ENCODE measurements at places on chromosomes 13 and 19.

GRCh38 chr13:28583651-28584091 is 75.3 kb upstream of the POMP start:
- DNase-seq = no peak

DNA sequence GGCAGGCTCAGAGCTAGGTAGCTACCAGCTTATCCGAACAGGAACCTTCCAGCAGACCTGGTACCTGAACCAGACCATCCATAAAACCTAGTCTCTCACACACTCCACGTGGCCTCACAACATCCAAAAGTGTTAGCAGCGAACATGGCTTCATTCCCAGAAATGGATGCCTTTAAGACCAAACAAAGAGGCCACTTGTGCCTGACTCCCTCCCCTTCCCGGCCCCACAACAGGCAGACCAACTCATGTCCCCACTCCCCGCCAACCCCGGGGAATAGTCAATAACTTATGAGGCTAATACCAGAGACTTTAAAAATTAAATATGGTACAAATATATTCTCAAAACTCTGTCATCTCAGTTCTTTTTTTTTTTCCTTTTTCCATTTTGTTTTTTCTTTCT is 46.2 kb downstream of the ZNF557 start:
- no peak for DNase-seq

DNA sequence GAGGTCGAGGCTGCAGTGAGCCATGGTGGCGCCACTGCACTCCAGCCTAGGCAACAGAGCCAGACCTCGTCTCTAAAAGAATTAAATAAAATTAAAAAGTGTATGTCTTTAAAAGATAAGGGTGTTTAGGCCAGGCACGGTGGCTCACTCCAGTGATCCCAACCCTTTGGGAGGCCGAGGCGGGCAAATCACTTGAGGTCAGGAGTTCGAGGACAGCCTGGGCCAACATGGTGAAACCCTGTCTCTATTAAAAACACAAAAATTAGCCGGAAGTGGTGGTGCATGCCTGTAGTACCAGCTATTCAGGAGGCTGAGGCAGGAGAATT is 7.5 kb upstream of the SDHAF1 start:
- no peak for DNase-seq

- no peak for DNase-seq
Observed at GRCh38 chr19:51503286-51503817, 1.8 kb upstream of the SIGLEC12 start.

- DNase-seq = no peak
Observed at GRCh38 chr13:23414682-23415081, 18.8 kb downstream of the SACS start.

DNA sequence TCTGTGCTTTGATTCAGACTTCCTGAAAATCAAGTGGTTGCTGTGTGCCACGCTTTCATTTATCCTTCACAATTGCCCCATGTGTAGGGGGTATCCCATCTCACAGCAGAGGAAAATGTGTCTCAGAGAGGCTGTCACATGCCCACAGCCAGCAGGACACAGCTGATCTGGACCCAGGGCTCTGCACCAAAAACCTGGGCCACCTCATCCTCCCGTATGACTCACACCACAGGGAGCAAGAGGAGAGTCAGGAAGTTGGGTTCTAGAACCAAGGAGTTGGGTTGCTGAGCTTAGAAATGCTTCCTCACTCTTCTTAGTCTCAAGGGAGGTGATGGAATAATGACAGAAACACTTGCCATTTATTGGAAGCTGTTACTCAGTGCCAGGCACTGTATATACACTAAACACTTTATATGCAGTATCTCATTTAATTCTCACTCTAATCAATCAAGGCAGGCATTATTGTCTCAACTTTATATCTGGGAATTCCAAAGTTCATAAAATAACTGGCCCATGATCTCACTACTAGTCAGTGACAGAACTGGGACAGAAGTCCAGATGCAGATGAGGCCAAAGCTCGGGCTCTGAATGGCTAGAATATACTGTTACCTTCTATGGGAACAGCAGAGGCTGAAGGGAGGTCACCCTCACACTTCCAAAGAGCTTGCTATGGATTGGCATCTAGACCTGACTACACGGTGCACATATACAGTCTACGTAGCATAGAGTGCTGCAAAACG is 47.7 kb upstream of the ATP12A start:
- no peak for DNase-seq

DNA sequence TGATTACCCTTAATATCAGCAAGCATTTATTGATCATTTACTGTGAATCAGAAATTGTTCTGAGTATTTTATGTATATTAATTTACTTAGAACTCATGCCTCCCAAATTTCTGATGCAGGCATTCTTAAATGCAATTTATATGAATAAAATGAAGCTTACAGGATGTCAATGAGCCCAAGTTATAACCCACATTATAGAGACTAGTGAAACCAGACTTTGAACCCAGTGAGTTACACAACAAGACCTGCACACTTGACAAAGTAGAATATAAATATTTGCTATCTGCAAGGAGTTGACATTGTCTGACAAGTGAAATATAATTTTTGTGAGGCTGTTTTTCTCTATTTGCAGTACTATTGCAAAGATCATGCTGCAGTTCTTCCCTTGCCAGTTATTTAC is 656.0 kb downstream of the GPC5 start:
- no peak for DNase-seq

DNA sequence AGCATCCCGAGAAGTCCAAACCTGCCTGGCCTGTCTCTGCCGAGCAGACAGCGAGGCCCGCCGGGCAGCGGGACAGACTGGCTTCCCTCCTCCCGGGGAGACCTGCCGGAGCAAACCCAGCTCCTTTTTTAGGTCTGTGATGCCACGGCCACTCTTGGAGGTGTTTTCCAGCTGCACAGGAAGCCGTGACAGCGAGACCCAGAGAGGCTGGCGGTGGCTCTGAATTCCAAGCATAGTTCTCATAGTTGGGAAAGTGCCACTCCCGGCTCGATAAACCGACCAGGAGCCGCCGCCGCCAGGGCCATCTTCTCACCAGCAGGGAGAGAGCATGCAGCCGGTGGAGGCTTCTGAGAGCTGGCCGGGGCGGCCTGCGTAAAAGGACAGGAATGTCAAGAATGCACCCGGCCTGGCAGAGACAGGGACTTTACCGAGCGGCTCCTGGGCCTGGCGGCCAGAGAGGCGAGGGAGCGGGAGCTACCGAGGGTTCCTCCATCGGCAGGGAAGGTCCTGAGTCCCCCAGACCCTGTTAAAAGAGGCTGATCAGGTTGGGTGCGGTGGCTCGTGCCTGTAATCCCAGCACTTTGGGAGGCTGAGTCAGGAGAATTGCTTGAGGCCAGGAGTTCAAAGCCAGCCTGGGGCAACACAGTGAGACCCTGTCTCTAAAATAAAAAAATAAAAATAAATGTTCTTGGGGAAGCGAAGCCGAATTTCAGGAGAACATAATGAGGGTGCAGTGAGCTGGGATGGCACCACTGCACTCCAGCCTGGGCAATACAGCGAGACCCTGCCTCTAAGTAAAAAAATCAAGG is 64.9 kb downstream of the GADD45B start:
- DNase-seq = peak; percentile 99

DNA sequence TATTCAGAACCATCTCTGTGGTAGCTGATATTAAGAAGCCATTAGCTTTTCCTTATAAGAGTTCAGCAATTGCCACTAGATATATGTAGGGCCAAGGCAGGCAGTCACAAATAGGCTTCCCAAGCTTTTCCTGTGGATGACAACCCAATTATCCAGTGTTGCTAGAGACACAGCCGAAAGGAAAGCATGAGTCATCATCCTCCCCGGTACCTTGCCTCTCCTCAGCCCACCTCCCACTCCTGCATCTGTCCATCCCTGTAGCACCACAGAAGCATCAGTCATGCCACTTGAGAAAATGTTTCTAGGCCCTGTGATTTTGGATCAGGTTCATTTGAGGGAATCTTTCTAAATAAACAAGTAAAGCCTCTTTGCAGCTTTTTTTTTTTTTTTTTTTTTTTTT is 204.3 kb downstream of the DNAJC15 start:
- DNase-seq = no peak

DNA sequence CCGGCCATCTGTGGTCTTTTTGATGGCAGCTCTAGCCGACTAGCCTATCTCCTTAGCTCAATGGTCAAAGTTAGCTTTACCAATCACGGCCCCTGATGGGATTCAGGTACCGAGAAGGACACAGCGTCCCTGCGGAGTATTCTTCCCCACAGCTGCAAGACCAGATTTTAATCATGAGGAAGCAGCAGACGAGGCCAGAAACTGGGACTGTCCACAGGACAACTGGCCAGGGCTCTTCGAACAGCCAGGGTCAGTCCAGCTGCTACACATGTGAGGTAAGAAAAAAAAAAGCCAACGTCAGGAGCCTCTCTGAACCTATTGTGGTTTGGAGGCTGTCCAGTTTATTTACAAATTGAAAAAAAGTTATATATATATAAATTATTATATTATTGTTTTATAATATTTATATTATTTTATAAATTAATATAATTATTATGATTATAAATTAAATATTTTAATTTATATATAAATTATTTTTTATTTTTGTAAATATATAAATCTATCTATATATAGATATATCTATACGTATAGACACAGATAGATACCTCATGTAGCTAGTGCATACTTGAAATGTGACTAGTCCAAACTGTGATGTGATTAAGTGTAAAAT is 10.8 kb downstream of the RINL start:
- no peak for DNase-seq

DNA sequence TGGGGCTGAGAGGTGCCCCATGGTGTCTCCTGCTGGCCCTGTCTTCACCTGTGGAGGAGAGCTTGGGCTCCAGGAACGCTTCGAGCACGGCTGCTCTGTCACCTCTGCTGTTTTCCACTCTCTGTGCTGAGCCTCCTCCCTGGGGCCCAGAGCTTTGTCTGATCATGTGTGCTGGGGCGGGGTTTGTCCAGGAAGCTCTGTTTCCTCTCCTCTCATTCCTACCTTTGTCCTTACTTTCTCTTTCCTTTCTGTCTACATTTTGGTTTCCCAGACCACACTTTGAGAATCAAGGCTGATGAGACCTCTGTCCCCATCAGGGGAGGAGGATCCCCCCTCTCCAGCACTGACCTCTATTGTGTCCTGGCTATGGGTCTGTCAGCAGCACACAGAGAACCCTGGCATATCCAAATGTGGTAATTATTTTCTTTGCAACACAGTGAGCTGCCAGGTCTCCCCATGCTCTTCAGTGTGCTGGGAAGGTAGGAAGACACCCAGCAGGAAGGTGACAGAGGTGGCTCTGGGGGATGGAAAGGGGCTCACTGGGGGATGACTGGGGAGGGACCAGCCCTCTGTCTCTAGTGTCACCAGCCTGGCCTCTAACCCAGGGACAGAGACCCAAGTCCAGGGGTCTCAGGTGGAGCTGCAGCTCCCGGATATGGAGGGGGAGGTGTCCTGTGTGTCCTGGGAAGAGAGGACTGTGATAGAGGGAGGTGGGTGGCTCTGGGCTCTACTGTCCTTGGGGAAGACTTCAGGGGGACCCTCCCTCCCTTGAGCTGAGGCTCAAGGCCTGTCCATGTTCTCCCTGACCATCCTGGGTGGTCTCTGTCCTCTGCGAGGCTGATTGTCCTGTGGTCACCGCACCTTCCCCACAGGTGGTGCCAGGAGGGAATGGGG is at the start of gene CEACAM1:
CEACAM1 (minus strand) TSS at position 128 of the 894 bp plus-strand sequence; CDS start at position 21, 107 bp downstream.
- no peak for DNase-seq

DNA sequence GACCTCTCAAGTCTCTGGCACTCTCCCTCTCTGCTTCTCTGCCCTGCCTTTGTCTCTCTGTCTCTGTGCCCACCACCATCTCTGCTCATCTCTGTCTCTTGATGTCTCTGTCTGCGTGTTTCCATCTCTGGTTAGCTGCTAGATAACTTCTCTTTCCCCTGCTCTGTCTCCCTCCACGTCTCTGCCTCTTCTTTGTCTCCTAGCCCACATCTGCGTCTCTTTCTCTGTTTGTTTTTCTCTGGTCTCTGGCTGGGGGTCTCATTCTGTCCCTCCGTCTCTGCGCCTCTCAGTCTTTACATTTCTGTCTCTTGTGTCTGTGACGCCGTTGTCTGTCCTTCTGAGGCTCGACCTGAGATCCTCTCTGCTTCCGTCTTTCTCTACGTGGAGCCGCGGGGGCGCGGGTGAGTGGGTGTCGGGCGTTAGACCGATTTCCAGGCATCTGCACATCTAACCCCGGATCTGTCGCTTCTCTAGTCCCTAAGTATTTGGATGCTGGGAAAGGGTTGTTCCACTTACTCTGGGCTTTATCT is 386 bp downstream of the GIPR start:
- DNase-seq = no peak

DNA sequence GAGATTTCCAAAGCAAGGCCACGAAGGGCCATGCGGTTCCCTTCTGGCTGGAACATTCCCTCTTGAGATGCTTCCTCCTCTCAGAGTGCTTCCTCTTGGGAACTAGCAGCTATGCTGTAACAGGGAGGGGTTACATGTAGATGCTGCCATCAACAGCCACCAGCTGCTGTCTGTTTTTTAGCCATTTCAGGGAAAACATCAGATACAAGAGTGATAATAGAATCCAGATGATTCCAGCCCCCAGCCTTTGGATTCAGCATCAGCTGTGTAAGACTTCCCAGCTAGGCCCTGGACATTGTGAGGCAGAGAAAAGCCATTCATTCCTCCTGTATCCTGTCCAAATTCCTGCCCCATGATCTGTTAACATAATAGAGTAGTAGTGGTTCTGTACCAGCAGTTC is 8.2 kb upstream of the ZNF177 start:
- DNase-seq = no peak

- peak; percentile 14 for DNase-seq
Observed at GRCh38 chr19:47075941-47076340, 27.5 kb upstream of the TMEM160 start.

DNA sequence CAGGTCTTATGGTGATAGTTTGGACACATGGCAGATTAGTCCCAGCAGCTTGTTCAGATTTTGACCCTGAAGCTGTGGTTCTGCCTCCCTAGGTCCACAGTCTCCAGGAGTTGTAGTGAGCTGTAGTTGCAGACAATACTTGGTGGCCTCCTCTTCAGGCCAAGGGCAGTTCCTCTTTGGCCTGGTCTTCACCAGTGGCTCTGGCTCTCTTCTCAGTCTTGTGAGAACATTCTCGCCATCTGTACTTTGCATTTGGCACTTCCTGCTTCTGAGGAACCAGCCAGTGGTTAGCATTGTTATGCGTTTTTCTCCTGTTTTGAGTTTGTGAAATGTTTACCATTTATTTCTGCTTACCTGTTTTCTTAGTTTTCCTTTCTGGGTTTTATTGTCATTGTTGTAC is 40.7 kb downstream of the PCCA start:
- DNase-seq = no peak

- DNase-seq = no peak
Observed at GRCh38 chr13:41085961-41086585, 24.8 kb downstream of the WBP4 start.

- no peak for DNase-seq
Observed at GRCh38 chr13:41681587-41681986, 224.2 kb downstream of the RGCC start.

DNA sequence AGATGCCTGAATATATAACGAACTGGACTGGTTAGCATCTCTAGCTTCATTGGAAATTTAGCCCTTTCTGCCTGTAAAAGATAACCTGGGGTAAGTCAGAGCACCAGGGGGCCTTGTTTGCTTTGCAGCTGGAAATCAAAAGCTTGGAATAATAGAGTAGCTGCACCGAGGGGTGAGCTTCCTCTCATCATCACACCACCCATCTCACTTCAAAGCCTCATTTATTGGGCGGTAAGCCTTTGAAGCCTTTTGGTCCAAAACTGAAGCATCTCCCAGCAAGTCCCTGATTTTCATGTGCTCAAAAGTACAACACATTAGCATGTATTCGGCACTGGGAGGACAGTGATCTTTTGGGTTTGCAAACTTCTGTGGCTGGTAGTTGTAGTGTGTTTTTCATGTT is 405.1 kb downstream of the FOXO1 start:
- no peak for DNase-seq
